ENCODE measurements at places on chromosomes 2 and 18.
A peak's percentile ranks its signal among the peaks of the same experiment; 100 is the strongest.

DNA sequence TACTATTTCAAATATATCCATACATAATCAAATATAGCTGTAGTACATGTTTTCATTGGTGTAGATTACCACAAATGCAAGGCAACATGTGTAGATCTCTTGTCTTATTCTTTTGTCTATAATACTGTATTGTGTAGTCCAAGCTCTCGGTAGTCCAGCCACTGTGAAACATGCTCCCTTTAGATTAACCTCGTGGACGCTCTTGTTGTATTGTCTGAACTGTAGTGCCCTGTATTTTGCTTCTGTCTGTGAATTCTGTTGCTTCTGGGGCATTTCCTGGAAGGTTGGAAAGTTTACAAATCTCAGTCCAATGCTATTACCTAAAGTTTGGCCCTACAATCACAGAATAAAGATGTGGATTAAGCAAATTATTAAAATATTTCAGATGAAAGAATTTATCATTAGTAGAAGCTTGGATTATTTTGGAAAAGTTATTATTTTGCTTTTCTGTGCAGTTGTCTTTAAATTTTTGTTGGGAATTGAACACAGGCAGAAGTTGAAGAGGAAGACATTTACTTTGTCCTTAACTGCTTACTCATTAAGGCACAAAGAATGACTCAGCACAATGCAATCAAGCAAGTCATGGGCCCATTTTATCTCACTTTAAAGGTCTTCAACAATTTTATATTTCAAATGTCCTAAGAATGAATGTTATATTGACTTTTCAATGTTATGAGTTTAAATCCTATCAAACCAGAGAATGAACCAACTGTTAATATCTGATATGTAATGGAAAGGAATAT lies 103.4 kb upstream of the CAVIN2 start:
- DNase-seq: peak; percentile 10

DNA sequence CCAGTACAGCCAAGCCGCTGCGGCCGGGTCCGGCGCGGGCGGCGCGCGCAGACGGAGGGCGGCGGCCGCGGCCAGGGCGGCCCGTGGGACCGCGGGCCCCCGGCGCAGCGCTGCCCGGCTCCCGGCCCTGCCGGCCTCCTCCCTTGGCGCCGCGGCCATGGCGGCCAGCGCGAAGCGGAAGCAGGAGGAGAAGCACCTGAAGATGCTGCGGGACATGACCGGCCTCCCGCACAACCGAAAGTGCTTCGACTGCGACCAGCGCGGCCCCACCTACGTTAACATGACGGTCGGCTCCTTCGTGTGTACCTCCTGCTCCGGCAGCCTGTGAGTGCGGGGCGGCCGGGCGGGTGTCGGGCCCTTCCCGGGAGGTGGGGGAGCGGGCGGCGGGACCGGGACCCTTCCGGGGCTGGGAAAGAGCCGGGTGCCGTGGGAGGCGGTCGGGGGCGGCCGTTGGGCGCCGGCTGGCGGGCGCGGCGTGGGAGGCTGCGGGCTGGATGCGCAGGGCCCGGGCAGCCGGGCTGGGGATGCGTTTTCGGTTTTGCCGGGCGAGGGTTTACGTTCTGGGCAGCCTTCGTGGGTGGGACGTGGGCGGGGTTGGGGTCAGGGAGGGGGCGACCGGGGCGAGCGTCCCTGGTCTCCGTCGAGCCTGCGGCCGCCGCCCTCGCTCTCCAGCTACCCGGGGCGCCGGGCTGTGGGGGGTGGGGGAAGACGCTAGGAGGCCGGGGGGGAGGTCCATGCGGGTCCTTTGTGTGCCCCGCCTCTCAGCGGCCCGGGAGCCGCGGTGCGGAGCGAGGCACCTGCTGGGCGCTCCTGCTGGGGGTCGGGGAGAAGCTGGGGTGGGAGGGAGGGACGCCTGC lies 537 bp downstream of the AGFG1 start:
- DNase-seq: no peak

GRCh38 chr2:222423186-222423585 lies 1.2 kb upstream of the SGPP2 start:
- no peak for DNase-seq

DNA sequence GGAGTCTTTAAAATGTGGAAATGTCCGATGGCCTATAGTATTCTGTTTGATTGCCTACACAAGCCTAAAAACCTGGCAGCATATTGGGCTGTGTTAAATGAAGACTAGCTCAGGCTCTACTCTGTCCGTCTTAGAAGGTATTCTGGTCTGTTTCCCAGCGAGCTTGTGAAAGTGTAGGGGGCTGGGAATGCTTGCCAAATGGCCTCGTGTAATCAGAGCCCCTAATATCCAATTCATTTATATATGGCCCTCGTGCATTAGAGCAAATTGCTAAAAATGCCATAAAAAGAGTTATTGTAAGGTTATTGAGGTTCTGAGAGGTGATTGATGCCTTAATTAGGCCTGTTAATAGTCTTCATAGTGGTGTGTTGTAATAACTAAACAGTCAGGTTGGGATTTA lies 1500.4 kb downstream of the DPP10 start:
- no peak for DNase-seq

DNA sequence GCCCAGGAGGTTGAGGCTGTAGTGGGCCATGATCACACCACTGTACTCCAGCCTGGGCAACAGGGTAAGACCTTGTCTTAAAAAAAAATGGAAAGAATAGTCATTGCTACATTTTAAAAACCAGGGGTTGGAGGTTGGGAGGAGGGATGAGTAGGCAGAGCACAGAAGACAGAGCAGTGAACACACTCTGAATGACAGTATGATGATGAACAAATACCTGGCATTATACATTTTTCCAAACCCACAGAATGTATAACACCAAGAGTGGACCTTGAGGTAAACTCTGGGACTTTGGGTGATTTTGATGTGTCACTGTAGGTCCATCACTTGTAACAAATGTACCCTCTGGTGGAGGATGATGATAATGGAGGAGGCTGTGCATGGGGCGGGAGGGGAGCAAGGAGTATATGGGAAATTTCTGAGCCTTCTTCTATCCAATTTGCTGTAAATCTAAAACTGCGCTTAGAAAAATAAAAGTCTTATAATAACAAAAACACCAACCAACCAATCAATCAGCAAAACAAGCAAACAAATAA lies 111.4 kb upstream of the PGAP1 start:
- DNase-seq: no peak

DNA sequence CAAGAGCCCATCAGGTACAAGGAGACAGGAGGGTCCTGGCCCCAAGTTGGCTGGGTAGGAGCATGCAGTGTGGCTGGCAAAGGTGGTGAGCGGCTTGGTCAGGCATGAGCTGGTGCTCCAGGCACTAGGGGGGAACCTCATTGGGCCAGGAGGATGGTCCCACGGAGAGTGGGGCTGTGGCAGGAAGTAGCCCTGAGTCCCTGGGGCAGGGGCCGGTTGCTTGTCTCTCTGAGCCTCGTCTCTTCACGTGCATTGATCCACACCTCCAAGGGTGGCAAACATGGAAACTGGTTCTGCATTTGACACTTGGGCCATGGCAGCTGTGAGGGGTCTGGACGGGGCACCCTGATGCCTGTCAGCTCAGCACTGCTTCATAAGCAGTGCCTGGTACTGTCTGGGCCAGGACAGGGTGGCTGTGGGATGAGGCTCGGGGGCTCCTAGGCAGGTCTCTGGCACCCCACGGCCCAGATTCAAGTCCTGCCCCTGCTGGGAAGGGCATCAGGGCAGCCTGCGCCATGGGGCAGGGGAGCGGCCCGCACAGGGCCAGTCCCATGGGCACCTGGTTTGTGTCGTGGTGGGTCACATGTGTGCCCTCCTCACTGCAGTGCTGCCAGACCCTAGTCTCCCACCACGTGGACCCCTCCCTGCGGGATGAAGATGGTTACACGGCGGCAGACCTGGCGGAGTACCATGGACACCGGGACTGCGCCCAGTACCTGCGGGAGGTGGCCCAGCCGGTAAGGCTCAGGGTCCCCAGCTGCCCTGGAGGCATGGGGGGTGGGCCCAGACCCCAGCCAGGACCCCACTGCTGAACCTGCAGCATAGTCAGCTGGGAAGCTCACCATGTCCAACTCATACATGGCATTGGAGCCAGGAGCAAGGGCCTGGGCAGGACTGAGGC lies 16.4 kb downstream of the ESPNL start:
- no peak for DNase-seq

GRCh38 chr2:158724803-158725381 lies 70.2 kb upstream of the DAPL1 start:
- DNase-seq: no peak

DNA sequence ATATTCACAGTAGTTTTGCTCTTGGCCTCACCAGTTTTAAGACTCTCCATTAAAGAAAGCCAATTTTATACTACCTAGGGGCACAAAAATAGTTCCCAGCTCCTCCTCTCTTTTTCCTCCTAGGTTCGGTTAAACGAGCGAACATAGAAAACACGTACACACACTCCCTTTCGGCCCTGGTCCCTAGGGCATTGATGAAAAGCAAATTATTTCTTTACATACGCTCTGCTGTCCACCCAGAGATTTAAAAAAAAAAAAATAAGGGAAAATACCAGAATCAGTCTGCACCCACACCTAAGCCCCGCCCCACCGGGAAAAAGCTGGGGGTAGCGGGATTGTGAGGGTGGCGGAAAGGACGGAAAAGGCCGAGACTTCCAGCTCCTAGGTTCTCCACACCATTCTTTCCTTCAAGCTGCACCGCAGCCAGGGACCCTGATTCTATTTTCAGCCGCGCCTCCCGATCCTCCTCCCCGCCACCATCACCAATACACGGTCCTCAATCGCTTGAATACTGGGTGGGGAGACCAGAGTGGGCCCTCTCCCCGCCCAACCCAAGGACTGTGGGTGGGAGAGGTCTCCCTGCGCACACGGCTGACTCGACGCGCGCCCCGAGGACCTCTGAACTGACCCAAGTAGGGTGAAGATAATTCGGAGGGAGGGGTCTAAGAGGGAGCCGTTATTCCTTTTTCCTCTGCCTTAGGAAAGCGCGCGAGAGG lies 769 bp downstream of the ATF2 start:
- no peak for DNase-seq

- no peak for DNase-seq
Measured at GRCh38 chr2:134899204-134899603, 19.4 kb upstream of the CCNT2 start.

DNA sequence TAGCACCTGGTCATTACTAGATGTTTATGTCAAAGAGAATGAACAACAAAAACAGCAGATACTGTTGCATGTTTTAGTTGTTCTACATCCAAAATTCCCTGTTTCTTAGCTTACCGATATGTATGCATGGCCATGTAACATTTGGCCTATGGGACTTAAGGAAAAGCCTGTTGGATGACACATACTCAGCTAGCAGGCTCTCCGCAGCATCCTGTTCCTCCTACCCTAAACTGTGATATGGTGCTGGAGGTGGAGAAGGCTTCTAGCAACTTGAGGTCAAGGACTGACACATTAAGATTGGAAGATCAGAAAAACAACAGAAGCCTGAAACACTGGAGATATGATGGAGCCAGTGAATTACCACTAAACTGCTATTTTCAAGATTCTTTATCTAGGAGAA lies 537.8 kb downstream of the LRRTM4 start:
- DNase-seq: no peak

GRCh38 chr2:156156580-156156979 lies 175.9 kb downstream of the NR4A2 start:
- no peak for DNase-seq

GRCh38 chr2:61255580-61256437 lies 93.8 kb downstream of the C2orf74 start:
- DNase-seq: peak; percentile 61

DNA sequence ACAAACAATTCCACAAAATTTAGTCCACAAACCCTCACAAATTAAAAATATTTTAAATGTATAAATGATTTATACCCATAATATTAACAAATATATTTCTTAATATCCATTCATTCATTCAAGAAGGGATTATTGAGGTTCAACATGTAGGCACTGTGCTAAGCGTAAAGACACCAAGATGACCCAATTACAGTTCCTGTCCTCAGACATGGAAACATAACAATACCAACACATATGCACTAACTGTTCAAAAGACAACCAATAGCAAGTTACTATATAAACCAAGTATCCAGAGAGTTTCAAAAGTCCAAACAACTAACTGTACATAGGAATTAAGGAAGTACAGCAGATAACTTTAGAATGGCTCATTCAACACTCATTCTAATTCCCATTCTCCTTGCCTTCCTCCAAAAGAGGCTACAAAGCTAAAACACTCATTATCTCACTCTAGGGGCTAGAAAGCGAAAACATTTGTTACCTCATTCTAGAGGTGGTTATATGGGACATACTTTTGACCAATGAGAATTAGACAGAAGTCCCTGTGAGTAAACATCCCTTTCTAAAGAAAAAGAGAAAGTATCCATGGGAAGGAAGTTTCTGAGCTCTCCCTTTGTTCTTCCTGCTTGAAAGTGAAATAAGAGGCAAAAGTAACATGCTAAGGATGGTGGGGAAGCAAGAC lies 292.4 kb downstream of the ZEB2 start:
- no peak for DNase-seq

- no peak for DNase-seq
Measured at GRCh38 chr2:124323321-124323720, 298.2 kb downstream of the CNTNAP5 start.

- DNase-seq: no peak
Measured at GRCh38 chr2:227363756-227364155, 15.3 kb downstream of the TM4SF20 start.

DNA sequence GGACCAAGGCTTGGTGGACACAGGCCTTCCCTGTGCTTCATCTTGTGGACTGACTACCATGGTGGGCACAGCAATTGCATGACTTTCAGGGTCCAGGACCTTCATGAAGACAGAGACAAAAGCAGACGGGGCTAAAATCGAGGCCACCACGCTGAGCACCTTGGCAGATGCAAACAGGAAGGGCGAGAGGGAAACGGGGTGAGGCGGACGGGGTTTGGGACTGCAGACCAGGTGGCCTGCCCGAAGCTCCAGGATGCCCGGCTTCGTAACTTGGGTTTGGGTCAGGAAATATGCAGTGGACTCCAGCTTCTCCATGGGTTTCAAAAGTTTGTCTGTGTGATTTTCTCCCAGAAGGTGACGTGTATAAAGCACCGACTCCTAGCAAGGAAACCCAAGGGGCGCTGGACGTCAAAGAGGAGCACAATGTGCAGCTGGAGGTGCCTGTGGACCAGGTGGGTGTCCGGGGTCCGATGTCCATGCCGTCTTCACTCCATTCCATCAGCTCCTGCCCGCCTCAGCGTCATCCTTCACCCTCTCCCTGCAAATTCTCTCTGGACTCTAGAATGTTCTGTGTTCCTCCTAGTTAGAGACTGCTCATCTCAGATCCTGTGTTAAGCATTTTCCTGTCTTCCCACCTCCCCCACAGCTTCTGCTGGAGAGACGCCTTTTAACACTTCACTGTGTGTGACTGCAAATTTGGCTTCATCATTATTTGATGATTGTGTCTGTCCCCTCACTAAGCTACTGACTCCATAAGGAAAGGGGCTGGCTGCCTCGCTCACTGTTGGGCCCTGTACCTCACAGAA lies 65.8 kb downstream of the DCDC2C start:
- no peak for DNase-seq

GRCh38 chr2:17059458-17059857 lies 393.8 kb upstream of the CYRIA start:
- no peak for DNase-seq

- DNase-seq: no peak
Measured at GRCh38 chr18:48345596-48345995, 63.6 kb downstream of the ZBTB7C start.

- DNase-seq: no peak
Measured at GRCh38 chr2:142591420-142591819, 286.0 kb upstream of the KYNU start.
